Lung microvascular endothelial cell (primary cell): ENCODE measurements at places on chromosomes 7 and 10.

- DNase-seq: no peak
Observed at GRCh38 chr7:156156734-156157408, 344.6 kb upstream of the SHH start.

GRCh38 chr7:107474104-107474521, 4.3 kb downstream of the GPR22 start:
- no peak for DNase-seq

DNA sequence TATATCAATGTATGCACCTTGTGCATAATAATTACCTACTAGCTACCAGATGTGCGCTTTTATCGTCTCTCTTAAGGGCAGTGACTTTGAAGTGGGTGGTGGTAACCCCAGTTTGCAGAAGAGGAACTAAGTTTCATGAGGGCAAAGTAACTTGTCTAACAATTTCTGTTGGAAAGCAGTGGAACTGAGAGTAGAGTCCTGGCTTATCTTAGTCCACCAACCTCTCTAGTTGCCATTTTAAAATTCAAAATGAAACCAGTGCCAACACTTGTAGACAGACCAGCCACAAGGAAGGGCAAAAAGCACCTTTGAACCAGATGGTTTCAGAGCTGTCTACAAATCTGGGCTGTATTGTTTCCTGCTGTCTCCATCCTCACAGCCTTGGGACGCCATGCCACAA, 32.0 kb upstream of the RBM20 start:
- DNase-seq: no peak

DNA sequence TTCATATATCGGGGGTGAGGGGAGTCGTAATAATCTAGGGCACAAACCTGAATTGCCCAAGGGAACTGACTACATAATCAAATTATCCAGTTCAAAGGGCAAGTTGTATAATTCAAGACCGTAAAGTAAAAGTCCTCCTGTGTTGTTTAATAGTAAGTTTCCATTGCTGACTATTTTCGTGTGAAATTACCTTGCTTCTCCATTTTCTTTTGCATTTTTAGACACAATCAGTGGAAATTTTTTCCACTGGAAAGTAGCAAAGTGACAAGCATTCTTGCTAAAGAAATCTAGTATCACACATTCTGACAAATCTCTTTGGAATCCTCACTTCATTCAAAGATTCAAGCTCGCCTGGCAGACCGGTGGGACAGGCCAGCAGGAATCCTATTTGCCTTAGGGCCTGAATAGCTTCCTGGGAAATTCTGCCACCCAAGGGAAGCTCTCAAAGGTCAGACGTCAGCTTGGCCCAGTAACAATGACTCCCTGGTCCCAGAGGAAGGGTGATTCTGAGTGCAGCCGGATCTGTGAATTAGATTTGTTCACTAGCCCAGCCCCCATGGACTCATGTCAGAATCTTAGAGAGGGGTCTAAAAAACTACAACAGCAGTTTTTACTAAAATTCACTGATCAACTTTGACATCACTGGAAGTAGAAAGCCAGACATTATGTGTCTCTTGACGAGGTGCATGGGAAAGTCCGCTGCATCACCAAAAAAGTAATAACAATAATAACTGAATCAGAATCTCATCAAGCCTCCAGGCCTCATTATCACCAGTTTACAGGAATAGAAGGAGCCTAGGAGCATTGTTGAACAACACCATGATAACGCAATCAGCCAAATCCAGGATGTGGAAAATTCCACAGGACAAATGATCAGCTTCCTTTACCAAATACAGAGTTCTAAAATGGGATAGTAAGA, 161.0 kb downstream of the SKIDA1 start:
- DNase-seq: peak; percentile 88

DNA sequence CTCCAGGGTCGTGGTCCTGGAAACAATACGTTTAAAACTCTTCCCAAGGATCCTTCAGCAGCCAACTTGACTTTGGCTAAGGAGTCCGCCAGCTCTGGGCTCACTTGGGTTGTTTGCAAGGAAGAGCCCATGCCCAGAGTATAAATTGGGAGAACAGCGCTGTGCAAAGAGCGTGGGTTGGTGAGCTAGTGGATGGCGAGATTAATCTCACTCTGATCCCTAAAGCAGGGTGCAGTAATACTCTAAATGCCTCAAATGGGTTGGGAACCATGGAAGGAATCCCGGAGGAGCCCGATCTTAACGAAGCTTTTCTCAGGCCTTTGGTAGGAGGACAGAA, 495 bp upstream of the SDHAF3 start:
- no peak for DNase-seq

DNA sequence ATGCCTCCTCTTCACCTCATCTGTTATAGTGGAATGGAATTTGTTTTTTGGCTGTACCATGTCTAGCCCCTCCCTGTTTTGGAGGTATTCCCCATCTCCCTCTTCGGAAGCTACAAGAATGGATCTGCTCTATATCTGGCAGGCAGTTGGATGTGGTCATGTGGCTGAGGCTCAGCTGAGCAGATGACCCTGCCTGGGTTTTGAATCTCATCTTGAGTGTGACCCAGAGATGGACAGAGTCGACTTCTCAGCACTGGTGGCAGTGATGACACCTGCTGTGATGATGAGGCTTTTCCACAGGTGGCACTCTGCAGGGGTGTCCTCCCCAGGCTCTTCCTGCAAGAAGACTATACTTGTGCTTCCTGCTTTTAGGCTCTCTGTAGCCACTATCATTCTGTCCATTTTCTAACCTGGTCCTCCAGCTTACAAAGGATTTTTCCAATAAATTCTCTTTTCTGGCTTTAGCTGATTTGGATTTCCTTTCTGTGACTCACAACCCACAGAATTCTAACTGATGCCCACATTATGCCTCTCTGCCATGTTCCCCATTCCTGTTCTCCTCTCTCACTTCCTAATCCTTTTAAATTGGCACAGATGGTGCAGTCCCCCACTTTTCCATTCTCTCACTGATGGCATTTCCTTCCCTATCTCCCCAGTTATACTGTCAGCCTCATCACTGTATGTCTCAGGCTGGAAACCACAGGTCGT, 7.5 kb upstream of the ARHGAP22 start:
- no peak for DNase-seq

DNA sequence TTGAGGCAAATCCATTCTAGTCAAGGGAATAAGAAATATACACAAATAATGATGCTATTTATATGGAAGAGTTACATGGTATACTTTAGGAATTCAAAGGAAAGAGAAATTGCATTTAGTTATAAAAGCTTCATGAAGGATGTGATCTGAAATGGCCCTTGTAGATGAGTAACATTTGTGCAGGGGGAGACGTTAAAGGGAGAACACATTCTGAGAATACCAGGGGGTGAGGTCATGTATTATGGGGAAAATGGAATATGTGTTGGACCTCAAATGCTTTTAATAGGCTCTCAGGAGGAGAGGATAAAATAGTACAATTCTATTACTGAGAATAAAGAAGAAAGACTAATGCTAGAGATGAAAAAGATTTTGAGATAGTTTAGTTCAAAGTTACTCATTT, 122.5 kb upstream of the NOBOX start:
- no peak for DNase-seq

GRCh38 chr10:117131376-117132327, 6.4 kb downstream of the VAX1 start:
- DNase-seq: no peak
